ENCODE measurements at places on chromosomes 13 and 19. TPM values are rescaled to one million over a fixed set of nuclear protein-coding genes. Genes with fewer than 3 reads are reported as not detected.

Gene CYP2A7
- not detected for total RNA-seq

Gene JOSD2
- total RNA-seq, result 51.0 TPM

Gene ZNF614
- 9.0 TPM for total RNA-seq

Gene SHC2
- 0.42 TPM for total RNA-seq

Gene IFNL1
- not detected for total RNA-seq

Gene PRR22
- total RNA-seq, result 2.0 TPM

Gene SERTAD1
- total RNA-seq, result 14.3 TPM

Gene SIGLEC12
- total RNA-seq, result not detected

Gene SOX21
- total RNA-seq, result not detected

Gene GPC6
- total RNA-seq, result 1.1 TPM

Gene CBY2
- total RNA-seq, result not detected

Gene FUT1
- 8.0 TPM for total RNA-seq

Gene DKKL1
- 0.31 TPM for total RNA-seq

Gene ZNF561
- total RNA-seq, result 42.5 TPM

Gene DENND1C
- 0.10 TPM for total RNA-seq

Gene ZFP82
- total RNA-seq, result 5.6 TPM

Gene ZNF723
- not detected for total RNA-seq

Gene AMER2
- not detected for total RNA-seq

Gene SMIM44
- total RNA-seq, result not detected

Gene PINLYP
- 16.6 TPM for total RNA-seq

Gene CLEC11A
- 1.7 TPM for total RNA-seq
